Stimulated activated CD8-positive, alpha-beta memory T cell treated with anti-CD3 and anti-CD28 coated beads, Interleukin-2, amount 100 ng/mL, for 1 hour (primary cell): ENCODE measurements at places on chromosomes 16 and 17.

- no peak for DNase-seq
These were observed 122.4 kb downstream of the RAB11FIP4 start for GRCh38 chr17:31513731-31514427.

DNA sequence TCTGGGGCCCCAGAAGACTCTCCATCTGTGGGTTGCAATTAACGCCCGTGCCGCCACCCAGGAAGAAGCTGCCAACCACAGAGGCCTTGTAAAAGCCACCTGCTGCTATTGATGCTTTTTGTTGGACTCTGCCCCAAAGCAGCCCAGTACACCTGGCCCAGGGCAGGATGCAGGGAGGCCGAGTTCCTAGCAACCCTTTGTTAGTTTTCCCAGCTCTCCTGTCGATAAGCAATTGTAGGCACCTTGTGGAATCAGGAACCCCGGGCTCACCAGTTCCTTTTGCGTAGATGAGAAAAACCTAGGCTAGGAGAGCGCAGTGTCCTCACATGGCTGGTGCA is 103.3 kb downstream of the ABCC6 start:
- DNase-seq = no peak

- DNase-seq = no peak
These were observed 392 bp downstream of the ZSCAN32 start for GRCh38 chr16:3400446-3400778.

- no peak for DNase-seq
These were observed 195.9 kb upstream of the C17orf78 start for GRCh38 chr17:37179893-37180292.

DNA sequence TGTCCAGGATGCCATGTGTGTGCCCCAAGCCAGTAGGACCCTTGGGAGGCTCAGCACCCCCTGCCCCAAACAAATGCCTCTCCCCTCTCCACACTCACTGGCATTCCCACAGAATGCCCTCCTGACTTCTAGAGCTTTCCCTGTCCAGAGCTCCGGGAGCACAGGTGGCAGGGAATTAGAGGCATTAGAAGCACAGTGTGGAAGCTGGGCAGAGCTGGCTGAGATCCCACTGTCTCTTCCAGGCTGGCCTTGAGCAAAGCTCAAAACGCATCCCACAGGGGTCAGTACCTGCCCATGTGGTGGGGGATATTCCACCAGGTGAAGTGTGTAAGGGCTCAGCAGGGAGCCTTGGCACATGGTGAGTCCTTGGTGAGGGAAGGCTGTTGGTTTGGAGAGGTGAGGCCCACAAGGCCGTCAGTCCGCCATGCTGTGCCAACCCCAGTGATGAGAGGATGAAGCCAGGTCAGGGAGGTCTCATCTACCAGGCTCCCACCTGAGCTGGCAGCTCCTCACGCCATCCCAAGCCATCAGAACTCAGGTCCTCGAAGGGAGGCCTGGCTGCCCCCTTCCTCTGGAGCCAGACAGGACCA is 18.1 kb downstream of the ENDOV start:
- no peak for DNase-seq

DNA sequence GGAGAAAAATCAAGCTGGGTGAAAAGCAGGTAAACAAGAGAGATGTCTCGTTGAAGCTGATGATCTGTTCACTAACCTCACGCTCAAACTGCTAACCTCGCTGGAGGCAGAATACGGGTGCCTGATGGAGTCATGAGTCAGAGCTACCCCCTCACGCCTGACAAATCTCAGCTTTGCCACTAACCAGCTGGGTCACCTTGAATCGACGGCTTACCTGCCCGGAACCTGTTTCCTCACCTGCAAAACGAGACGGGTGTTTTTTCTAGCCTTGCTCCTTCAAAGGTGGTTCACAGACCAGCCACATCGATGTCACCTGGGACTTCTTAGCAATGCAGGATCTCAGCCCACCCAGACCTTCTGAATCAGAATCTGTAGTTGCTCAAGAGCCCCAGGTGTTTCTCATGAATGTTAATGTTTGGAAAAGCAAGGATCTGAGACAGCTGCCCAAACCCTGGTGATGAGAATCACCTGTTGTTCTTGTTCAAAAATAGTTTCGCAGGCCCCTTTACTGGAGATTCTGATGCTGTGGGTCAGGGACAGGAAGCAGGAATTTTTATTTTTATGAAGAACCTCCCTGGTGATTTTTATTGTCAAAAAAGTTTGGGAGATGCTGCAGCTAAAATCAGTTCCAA is 56.9 kb downstream of the MARCHF10 start:
- no peak for DNase-seq

GRCh38 chr16:31085411-31085810 is 3.3 kb downstream of the PRSS53 start:
- no peak for DNase-seq
